ENCODE measurements at places on chromosomes 6 and 20.

- DNase-seq: no peak
Observed at GRCh38 chr6:163457637-163458561, 43.4 kb downstream of the QKI start.

- no peak for DNase-seq
Observed at GRCh38 chr6:41503827-41504465, 42.2 kb upstream of the FOXP4 start.

- no peak for DNase-seq
Observed at GRCh38 chr6:157607317-157608109, 215.5 kb upstream of the SNX9 start.

DNA sequence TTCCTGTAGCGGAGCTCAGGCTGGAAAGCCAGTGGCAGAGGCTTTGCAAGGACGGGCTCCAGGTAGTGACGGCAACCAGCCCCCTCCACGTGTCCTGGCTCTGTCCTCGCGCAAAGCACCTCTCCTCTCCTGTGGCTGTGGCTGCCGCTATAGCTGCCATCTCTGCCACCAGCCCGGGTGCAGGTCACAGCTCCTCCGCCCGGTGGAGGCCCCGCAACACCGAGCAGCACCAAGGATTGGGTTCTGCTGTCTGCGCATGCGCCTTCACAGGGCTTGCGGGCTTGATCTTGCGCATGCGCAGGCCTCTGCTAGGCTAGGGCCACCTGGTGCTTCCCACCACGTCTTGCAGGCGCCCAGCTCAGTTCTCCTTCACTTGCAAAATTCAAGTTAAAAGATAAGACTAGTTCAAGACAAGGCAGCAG is 625.4 kb downstream of the QKI start:
- no peak for DNase-seq

GRCh38 chr20:10047427-10047826 is 12.6 kb downstream of the ANKEF1 start:
- no peak for DNase-seq

DNA sequence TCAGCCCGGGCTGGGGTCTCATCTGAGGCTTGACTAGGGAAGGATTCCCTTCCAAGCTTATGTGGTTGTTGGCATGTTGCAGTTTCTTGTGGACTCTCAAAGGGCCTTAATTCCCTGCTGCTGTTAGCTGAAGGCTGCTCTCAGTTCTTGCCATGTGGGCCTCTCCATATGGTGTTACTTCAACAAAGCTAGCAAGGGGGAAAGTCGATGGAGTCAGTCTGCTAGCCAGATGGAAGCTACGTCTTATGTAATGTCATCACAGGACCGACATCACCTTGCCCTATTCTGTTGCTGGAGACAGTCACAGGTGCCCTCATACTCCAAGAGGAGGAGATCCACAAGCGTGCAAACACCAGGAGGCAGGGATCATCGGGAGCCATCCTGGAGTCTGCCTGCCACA is 43.3 kb upstream of the ARMC2 start:
- no peak for DNase-seq

GRCh38 chr20:990293-990959 is 11.7 kb downstream of the RSPO4 start:
- DNase-seq: no peak

GRCh38 chr20:46088409-46089166 is 1.2 kb downstream of the NCOA5 start:
- DNase-seq: no peak

DNA sequence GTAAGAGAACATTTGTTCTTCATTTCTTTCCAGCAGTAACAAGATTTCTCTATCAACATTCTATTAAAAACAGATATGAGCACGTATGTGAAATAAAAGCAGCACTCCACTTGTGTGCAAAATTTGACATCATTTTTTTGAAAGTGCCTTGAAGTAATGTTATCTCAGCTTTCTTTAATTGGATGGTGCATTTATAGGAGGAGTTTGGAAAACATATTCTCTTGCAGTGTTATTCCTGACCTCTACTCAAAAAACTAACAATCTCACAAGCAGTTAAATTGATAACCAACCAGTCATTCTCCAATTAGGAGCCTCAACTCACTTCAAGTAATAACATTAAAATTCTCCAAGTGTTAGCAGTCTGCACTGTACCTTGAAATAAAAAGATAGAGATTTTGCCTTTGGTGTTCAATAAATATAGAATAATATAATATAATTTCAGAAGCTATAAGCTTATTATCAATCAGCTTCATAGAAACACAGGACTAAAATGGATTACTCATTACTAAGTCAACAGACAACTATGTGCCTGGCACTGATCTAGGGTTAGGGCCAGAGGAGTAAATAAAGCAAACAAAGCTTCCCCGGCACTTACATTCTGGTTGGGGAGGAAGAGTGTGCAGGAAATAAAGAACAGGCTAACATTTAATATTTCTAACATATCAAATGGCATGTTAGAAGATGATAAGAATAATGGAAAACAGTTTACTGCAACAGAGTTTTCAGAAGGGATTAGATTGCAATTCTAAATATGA is 149.0 kb upstream of the SGK1 start:
- DNase-seq: no peak

DNA sequence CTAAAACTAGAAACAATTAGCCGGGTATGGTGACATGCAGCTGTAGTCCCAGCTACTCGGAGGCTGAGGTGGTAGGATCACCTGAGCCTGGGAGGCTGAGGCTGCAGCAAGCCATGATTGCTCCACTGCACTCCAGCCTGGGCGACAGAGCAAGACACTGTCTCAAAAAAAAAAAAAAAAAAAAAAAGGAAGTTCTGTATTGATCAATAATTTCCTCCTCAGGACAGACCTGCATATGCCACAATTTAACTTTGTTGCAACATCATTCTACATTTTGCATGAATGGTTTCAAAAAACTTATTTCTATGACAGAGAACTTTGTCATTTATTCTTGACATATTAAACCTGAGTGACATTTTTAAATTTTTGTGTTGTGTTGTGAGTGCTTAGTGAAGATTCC is 5.5 kb downstream of the DNAJC5 start:
- no peak for DNase-seq

- no peak for DNase-seq
Observed at GRCh38 chr20:9551808-9552550, 37.6 kb downstream of the LAMP5 start.

DNA sequence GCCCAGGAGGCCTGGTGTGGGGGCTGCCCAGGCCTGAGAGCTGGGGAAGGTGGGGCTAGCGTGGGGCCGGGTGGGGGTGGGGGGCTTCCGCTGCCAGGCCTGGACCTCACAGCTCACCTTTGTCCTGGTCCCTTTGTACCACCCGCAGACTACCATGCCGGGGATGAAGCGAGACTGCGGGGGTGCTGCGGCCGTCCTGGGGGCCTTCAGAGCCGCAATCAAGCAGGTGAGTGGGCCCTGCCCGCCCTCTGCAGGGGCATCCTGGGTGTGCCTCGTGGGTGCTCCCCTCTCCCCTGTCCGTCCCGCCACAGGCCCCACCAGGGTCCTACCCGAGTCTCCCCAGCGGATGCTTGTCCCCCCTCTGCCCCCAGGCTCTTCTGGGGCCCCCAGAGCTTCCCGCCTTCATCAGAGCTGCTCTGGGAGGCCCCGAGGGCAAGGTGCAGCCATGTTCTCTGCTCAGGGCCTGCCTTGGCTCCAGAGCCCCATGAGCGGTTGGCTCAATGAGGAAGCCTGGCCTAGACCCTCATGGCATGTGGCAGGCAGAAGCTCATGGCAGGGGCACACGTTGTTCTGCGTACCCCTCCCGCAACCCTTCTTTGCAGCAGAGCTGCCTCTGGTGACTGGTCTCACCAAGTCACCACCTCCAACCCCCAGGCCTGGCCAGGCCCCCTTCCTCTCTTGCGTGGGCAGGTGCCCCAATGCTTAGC is 14.5 kb downstream of the NPEPL1 start:
- no peak for DNase-seq

DNA sequence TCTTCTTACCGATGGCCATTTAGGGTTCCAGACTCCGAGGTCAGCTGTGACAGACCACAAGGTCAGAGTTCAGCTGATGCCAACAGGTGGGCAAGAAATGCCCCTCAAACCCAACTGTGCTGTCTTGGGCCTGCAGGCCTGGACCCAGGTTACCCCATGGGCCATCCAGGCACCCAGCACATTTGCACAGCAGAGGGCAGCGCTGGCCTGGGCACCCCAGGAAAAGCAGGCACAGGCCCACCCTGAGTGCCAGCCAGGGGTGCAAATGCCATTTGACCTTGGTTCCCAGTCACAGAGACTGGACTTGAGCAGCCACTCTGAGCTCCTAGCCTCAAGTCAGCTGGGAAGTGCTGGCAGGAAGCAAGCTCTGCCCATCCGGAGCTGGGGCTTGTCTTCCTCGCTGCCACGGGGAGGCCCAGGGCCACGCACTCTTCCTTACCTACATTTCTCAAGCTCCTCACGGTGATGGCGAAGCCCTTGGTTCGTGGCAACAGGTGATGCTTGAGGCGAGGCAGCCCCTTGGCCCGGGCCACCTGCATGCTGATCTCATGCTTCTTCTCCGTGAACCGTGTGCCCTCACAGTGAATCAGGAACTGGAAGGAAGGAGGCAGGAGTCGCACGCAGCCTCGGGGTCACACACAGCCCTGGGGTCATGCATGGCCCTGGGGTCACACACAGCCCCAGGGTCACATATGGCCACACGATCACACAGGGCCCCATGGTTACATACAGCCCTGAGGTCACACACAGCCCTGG is 120.8 kb downstream of the AGPAT4 start:
- no peak for DNase-seq

DNA sequence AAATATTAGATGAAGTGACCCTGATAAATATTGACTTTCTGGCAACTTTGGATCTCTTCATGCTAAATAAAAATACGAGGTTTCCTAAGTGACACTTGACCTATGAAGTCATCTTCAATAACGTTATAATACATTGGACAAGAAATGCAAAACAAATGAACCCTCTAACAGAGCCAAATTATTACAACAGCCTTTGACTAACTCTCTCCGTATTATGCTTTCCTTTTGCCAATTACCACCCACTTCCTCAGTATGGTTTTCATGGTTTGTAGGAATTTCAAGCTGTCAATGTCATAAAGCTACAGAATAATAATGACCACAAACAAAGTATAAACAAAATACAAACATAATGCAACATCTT is 210.5 kb downstream of the MOXD1 start:
- DNase-seq: no peak

- DNase-seq: no peak
Observed at GRCh38 chr6:107625264-107625663, 135.3 kb downstream of the SOBP start.

DNA sequence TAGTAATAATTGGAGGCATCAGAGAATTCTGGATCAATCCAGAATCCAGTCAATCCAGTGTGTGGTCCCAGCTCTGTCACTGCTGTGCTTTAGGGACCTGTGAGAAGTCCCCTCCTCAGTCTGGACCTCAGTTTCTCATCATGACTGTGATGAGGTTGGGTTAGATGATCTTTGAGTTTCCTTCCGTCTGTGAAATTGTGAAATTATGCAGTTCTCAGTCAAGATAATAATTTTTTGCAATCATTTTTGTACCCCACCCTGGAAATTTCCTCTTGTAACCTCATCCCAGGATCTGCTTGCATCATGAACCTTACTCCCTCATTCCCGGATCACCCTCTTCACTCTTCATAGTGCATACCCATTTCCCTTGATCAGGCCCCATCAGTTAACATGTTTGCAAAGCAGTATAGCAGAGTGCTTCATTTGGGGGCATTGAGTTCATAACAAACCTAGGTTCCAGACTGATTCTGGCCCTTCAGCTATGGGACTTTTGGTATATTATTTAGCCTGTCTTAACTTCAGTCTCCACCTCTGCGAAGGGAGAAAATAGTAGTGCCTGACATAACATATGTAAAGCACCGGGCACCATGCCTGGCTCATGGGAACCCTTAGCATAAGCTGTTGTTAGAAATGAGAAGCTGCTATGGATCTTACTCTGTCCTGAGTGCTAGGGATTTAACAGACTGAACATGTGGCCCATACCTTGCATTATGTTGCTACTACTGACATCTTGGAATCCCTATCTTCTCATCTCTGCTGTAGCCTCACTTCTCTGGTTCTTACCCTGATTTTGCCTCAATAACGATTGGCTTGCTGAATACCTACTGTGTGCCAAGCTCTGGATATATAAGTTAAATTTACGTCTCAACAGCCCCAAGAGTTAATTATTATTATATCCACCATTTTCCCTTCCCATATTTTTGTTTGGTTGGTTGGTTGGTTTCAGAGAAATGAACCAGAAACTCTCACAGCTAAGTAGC is 1.3 kb downstream of the ZNF76 start:
- no peak for DNase-seq

DNA sequence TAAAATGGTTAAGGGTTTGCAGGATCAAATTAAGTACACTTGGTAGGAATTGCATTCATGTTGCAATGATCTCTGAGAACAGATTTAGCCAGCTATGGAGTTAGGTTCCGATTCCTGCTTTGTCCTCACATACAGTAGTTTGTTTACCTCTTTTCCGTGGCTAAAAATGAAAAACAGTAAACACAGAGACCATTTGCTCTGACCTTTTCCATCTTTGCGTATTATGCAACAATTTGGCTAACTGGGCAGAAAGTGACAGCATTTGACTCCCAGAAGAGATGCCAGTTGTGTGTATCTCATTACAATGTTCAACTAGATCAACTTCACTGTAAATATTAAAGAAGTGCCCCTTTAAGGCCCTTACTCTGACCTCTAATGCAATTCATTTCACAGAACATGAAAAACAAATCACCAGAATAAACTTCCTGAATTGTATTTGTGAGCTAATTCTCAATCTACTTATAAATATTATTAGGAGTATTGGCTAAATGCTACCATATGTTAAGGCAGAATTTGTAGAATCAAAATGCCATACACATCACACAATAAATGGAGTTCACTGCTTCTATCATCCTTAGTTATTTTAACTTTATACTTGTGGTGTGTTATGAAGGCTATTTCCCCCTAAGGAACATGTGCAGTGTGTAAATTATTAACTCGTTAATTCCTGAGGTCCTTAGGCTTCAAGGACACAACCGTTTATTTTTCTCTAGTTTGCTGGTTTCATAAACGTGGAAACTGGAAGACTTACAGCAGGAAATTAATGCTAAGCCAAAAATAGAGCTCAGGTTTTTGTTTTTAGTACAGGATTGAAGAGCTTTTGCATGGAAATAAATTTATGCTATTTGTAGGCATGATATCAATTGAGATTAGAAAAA is 380.7 kb upstream of the CITED2 start:
- DNase-seq: no peak

DNA sequence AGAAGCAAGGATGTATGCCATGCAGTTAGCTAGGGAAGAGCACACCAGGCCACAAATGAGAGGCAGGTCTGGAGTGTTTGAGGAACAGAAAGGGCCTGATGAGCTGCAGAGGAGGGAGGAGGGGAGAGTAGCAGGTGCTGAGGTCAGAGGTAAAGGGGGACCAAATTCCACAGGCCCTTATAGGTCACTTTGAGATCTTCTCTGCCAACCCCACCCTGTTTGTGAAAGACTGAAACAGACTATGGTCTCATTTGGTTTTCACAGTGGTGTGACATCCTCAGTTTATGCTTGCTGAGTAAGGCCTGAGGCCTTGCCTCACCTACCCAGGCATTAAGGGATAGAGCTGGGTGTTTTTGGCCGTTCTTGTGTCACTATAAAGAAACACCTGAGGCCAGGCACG is 187.7 kb upstream of the MYLIP start:
- DNase-seq: no peak

DNA sequence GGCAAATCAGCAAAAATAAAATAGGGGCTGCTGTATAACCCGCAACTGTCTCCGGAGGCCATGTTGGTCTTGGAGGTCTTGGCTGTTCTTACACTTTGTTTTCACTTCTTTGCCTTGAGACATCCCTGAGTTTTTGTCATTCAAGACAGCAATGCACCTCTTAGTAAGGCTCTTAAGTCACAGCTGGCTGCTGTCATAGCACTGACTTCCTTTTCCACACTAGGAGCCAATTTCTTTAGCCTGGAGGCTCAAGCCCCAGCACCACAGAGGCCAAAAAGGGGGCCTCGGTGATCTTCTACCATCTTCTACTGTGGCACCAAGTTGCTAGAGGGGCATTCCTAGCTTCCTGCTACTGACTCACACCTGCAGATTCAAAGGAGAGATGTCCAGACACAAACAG is 536.3 kb downstream of the CDH26 start:
- DNase-seq: no peak

Data from stimulated activated CD4-positive, alpha-beta T cell treated with anti-CD3 and anti-CD28 coated beads, TNF-alpha, amount 100 ng/mL, for 24 hours (primary cell).